ENCODE measurements at places on chromosomes 5 and 9. TPM values are rescaled to one million over a fixed set of nuclear protein-coding genes. Genes with fewer than 3 reads are reported as not detected.

FYB1 gene
- total RNA-seq, result 497 TPM

SPINK1 gene
- not detected for total RNA-seq

DNA sequence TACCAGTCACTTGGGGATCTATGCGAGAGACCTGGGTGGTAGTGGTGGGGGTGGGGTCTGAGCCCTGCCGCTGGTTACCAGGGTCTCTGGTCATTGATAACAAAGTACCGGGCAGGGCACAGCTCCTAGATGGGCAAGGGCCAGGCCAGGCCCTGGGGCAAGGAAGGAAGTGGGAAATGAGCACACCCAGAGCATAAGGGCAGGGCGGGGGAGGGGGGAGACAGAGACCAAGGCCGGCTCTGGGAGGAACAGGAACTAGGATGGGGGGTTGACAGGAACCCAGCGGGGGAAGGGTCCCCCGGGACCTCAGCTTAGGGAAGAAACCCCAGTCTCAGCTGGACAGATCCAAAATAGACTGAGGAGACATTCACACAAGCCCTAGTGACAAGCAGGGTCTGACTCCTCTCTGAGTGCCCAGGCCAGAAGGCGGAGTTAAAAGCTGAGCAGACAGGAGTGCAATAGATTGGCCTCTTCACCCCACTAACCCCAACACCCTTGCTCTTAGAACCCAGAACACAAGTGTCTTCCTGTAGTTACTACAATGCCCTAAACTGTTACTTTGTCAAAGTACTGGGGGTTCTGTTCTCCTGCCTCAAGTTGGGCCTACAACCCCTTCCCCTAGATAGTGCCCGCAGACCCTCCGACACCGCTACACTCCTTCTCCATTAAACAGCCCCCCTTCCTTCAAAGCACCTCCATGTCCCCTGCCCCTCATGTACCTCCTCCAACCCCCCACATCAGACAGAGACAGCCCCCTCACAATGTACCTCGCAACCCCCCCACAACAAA is 628 bp downstream of the ATOSB start:
- H3K36me3 ChIP-seq, result no peaks in the 10 kb centered on the region
- peaks cover 64% of the 10 kb centered on the region for H3K4me1 ChIP-seq
- H3K27me3 ChIP-seq, result no peaks in the 10 kb centered on the region
- peak overlapping the region; percentile 81 for H3K27ac ChIP-seq
- peak overlapping the region; percentile 66 for H3K4me3 ChIP-seq
- DNase-seq, result peak; percentile 13

DNA sequence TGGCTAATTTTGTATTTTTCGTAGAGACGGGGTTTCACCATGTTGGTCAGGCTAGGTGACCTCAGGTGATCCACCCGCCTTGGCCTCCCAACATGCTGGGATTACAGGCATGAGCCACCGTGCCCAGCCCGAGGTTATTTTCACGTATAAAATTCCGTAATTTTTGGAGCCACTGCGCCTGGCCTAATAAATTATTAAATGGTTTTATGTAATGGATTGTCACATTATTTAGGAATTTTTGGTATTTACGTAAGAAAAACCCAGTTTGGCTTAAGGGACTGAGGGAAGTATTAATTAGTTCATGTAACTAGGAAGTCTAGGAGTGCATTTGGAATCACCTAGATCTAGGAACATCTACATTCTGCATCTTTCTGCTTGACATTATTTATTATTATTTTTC is 8.3 kb downstream of the GLE1 start:
- peaks cover 7% of the 10 kb centered on the region for H3K4me1 ChIP-seq
- no peaks in the 10 kb centered on the region for H3K27me3 ChIP-seq
- H3K27ac ChIP-seq, result no peak overlapping the region
- H3K4me3 ChIP-seq, result no peak overlapping the region
- no peak for DNase-seq

GRCh38 chr5:67935908-67936566 is 279.5 kb upstream of the PIK3R1 start:
- H3K27me3 ChIP-seq, result no peaks in the 10 kb centered on the region
- H3K4me1 ChIP-seq, result no peaks in the 10 kb centered on the region
- no peak overlapping the region for H3K4me3 ChIP-seq
- H3K27ac ChIP-seq, result no peak overlapping the region
- no peaks in the 10 kb centered on the region for H3K36me3 ChIP-seq

DNA sequence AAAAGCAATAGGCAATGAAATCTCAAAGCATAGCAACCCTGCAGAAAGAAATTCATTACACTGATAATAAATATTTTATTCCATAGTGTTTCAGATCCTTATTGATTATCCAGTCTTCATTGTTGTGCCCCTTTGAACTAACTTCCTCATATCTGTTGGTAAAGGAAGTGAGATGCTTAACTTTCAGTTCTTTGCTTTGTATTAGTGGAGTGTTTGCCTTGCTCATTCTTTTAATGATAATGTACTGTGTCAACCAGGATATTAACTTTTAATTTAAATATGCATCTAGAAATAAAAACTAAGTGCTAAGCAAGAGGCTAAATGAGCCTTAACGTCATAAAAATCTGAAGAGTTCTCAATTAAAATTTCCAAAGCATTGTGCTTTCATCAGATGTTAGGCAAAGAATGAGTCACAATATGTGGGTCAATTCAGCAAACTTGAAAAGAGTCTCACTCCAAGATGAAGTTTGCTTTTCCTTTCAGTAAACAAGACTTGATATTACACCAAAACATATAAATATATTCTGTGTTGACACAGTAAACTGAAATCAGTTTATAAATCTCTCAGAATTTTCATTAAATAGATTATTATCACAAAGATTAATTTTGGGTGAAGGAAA is 105.9 kb downstream of the GIN1 start:
- peaks cover 4% of the 10 kb centered on the region for H3K36me3 ChIP-seq
- H3K27me3 ChIP-seq, result no peaks in the 10 kb centered on the region
- DNase-seq, result no peak

DNA sequence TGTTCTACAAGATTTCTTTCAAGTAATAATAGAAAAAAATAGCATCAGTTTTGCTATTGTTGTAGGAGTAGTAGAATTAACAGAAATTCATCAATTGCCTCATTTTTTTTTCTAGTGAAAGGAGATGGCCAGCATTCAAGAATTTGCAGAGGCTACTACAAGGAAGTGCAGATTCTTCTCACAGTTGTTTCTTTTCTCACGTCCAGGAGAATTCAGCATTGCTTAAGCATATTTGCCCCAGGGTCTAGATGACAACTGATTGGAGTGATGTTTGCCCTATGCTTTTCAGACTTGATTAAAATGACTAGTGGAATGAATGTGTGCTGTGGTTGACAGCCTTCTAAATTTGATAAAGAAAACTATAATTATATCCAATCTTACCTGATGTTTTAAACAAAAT is 46.6 kb upstream of the SLC12A2 start:
- H3K27me3 ChIP-seq, result no peaks in the 10 kb centered on the region
- no peak overlapping the region for H3K27ac ChIP-seq
- no peaks in the 10 kb centered on the region for H3K36me3 ChIP-seq
- no peak for DNase-seq
- H3K4me1 ChIP-seq, result no peaks in the 10 kb centered on the region

DNA sequence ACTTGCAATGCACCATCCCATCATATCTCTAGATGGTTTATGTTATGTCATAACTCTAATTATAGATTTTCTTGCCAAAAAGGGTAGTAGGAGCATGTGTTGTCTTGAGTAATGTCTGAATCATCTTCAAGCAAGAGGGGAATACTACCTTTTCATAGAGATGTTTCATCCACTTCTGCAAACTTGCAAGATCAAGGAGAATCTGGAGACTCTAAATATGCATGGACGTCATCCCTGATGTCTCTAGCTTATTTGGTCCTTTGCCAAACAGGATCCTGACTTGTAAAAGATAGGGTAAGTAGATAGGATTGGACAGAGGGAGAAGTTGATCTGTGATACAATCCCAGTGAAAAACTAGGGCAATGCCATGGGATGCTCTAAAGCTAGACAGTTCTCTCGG is 246.5 kb downstream of the DMRTA1 start:
- DNase-seq, result no peak
- no peaks in the 10 kb centered on the region for H3K4me1 ChIP-seq
- H3K27me3 ChIP-seq, result no peaks in the 10 kb centered on the region
- no peak overlapping the region for H3K4me3 ChIP-seq
- H3K36me3 ChIP-seq, result no peaks in the 10 kb centered on the region
- no peak overlapping the region for H3K27ac ChIP-seq

DNA sequence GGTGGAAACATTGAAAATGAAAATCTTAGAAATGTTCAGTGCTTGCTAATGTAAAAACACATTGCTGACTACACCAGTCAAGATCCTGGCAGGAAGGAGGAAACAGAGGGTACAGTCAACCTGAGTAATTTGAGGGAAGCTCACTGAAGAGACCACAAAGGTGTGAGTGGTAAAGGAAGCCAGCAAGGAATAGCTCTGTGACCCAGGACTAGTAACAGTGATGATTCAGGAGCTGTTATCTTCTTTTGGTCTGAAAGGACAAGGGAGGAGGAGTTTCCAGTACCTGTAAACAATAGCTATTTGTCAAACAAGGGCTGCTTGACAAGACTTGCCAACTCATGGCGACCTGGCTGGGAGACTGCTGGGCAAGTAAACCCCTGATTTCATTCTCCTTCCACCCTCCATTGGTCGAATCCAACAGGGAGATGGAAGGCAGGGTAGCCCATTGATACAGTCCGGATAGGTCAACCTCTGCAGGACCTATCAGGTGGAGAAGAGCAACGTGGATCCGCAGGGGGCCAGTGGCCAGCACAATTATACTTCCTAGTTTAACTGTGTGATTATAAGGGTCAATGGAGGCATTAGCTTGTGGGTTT is 68.1 kb downstream of the MAMDC2 start:
- H3K27ac ChIP-seq, result no peak overlapping the region
- H3K36me3 ChIP-seq, result no peaks in the 10 kb centered on the region
- no peak for DNase-seq
- peaks cover 3% of the 10 kb centered on the region for H3K4me1 ChIP-seq

DNA sequence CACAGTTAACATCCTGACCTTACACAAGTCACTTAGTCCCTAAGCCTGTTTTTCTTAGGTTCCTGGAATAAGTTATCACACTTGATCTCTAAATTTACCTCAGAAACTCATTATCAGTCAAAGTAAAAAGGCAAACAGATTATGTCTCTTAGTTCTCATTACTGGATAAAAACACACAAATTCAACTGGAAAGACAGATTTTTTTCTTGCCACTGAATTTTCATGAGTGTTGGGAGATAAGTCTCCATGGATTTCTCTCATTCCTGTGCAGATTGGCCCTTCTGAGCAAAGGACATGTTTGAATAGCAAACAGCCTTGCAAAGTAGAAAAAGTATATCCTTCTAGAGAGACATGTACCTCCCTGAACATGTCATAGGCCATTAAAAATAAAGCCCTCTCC is 10.2 kb downstream of the SPATA9 start:
- no peak overlapping the region for H3K27ac ChIP-seq
- DNase-seq, result no peak
- H3K4me1 ChIP-seq, result no peaks in the 10 kb centered on the region
- H3K36me3 ChIP-seq, result no peaks in the 10 kb centered on the region
- H3K27me3 ChIP-seq, result no peaks in the 10 kb centered on the region

DNA sequence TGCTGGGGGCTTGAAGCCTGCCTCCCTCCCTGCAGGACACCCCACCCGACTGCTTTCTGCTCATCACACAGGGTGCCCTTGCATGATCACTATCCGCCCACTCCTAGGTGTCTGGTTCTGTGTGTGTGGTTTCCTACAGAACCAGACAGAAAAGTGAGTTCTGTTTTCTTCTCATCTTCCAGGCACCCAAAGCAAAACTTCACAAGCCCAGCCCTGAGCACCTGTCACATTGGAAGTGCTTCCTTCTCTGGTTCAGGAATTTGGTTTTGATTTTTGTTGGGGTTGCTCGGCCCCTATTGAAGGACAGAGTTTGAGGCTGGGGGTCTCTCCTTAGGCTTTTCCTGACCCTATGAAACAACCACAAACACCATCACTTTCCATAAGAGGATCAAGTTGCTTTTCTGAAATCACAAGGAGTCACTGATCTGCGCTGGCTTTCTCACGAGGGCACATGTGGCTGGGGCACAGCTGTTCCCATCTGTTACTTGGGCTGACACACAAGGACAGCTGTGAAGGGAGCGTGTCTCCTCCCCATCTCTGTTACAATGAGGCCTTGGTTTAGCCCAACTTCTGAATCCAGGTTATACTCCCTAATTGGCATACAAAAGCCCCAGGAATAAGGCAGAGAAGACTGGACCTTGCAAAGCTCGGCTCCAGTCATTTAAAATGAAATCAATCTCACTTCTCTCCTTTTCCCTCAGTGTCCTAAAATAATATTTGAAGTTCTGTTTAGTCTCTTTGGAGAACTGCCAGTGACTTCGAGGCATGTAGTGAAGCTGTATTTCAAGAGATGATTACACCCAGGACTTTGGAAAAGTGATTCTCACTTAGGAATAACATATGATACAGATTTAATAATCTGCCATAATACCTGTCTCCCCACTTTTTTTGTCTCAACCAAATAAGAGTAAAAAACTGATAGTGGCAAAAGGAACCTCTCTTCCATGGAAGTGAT is 213.1 kb upstream of the GAS1 start:
- H3K4me1 ChIP-seq, result no peaks in the 10 kb centered on the region
- no peak for DNase-seq
- H3K4me3 ChIP-seq, result no peak overlapping the region
- H3K27ac ChIP-seq, result no peak overlapping the region
- H3K36me3 ChIP-seq, result no peaks in the 10 kb centered on the region

GRCh38 chr9:107530679-107531078 is 41.1 kb upstream of the KLF4 start:
- H3K4me1 ChIP-seq, result no peaks in the 10 kb centered on the region
- no peaks in the 10 kb centered on the region for H3K36me3 ChIP-seq
- H3K4me3 ChIP-seq, result no peak overlapping the region
- DNase-seq, result no peak
- H3K27ac ChIP-seq, result no peak overlapping the region
- H3K27me3 ChIP-seq, result no peaks in the 10 kb centered on the region

PCDHGA5 gene
- not detected for total RNA-seq

- peak; percentile 73 for DNase-seq
- H3K4me3 ChIP-seq, result peak within 1 kb of the TSS; percentile 92
- H3K27me3 ChIP-seq, result no peaks in the 10 kb centered on the region
- peak within 1 kb of the TSS; percentile 92 for H3K27ac ChIP-seq
These were observed at the start of gene MAN2A1 for GRCh38 chr5:109689740-109690241. Gene MAN2A1, plus strand, starts transcription at chr5:109689927. Its CDS starts 491 bp downstream, at chr5:109690418.

PCDHGA9 gene
- not detected for total RNA-seq

DNA sequence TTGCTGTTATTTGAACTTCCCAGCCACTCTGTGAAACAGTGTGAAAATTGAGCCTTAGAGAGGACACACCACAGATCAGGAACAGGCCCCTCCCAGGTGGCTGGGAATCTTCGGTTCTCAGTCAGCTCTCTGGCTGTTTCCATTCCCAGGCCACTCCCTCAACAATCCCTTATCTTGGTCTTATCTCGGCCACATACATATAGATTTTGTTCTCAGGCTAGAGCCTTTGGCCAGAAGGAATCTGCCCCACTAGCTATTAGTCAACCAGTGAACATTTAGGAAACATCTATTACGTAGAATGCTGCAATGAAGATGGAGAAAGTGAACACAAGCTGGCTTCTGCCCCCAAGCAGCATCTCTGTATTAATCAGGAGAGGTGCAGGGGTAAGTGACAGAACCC is 21.0 kb upstream of the WWC1 start:
- H3K27ac ChIP-seq, result no peak overlapping the region
- peaks cover 9% of the 10 kb centered on the region for H3K4me1 ChIP-seq
- peaks cover 2% of the 10 kb centered on the region for H3K27me3 ChIP-seq
- no peak for DNase-seq
- no peak overlapping the region for H3K4me3 ChIP-seq

PCDHA9 gene
- not detected for total RNA-seq
